Colonic mucosa (tissue), 4 donors: ENCODE measurements at places on chromosomes 2 and 18. TPM values are rescaled to one million over a fixed set of nuclear protein-coding genes. Genes with fewer than 3 reads are reported as not detected.

DNA sequence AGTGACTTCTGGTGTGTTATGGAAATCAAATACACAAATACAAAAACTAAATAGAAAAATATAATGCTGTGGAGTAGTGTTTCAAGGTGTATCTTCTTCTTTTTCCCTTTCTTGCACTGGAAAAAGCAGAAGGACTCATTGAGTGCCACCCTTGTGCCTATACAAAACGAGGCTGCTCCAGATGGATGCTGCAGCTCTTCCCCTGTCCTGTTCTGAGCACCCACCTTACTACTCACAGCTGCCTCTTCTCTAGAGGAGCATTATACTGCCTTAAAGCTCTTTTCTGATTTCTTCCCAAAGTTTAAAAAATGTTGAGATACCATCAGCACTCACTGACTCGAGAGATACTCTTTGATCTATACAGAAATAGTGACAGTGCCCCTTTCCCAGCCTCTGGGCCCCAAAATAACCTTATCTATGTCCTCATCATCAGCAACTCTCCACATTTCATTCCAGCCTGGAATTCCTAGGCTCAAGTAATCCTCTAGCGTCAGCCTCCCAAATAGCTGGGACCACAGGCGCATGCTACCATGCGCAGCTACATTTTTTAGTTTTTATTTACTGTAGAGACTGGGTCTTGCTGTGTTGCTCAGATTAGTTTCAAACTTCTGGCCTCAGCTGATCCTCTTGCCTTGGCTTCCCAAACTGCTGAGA, 1356.1 kb upstream of the NRXN1 start:
- H3K4me1 ChIP-seq: no peaks in the 10 kb centered on the region
- no peaks in the 10 kb centered on the region for H3K27me3 ChIP-seq
- no peak for DNase-seq
- H3K27ac ChIP-seq: no peak overlapping the region

DNA sequence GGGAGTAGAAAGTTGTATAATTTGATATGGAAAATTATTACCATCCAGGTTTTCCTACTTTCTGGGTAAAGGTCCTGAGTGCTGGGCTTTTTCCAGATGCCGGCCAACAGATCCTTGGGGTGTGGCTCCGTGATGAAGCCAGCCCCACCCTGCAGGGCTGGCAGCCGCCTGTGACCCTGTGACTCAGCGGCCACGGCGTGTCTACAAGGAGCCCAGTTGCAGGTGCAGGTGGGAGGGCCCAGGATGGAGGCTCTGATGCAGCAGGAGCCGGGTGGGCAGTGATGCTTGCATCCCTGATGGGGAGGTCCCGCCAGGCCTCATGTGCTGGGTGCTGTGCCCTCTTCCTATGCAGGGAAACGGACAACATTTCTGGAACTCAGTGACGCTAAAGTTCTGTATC, 96.0 kb upstream of the ALKAL2 start:
- peak; percentile 58 for DNase-seq
- no peak overlapping the region for H3K27ac ChIP-seq
- H3K4me1 ChIP-seq: no peaks in the 10 kb centered on the region
- no peak overlapping the region for H3K4me3 ChIP-seq

GRCh38 chr2:100142393-100142792, at the start of gene AFF3:
Gene AFF3 (minus strand): TSS chr2:100142590. CDS start chr2:100104454, 38,136 bp downstream.
- H3K4me3 ChIP-seq: no peak within 1 kb of the TSS
- no peak for DNase-seq
- no peaks in the 10 kb centered on the region for H3K4me1 ChIP-seq
- H3K27me3 ChIP-seq: no peaks in the 10 kb centered on the region

GRCh38 chr2:121338281-121338680, 53.3 kb upstream of the TFCP2L1 start:
- H3K36me3 ChIP-seq: no peaks in the 10 kb centered on the region
- no peak overlapping the region for H3K27ac ChIP-seq
- H3K27me3 ChIP-seq: no peaks in the 10 kb centered on the region
- DNase-seq: no peak
- peaks cover 4% of the 10 kb centered on the region for H3K4me1 ChIP-seq

DNA sequence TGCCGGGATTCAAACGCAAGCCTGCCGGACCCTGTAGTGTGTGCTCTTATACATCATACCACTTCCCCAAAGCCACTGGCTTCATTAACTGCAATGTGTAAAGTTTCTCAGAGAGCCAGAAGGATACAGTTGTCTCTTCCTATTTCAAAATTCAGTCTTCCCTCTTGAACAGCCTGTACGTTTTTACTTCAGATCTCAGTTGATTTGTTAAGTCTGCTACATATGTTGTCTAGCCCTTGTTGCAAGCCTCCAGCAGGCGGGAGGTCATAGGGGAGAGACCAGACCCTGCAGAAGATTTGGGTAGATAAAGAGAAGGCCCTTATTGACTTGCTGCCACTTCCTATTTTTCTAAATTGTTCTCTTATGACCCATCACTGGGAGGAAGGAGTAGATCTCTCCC, 56.2 kb downstream of the ARHGEF33 start:
- H3K36me3 ChIP-seq: no peaks in the 10 kb centered on the region
- no peaks in the 10 kb centered on the region for H3K4me1 ChIP-seq
- no peak overlapping the region for H3K27ac ChIP-seq
- H3K27me3 ChIP-seq: no peaks in the 10 kb centered on the region

DNA sequence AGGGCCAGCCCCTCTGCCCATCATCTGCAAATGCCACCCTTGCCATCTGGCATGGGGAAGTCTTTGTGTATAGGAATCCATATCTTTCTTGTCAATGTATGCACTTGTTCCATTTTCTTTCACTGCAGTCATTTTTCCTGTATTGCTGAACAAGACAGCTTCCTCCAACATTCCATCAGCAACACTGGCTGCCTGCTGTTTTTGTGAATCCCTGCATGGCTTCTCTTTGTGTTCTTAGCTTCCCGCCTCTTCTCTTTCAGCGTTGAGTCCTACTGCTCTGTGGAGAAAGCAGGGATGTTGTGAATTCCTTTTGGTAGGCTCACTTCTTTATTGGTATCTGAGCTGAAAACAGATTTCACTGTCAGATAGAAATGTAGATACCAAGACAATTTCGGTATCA, 150.0 kb downstream of the LPIN1 start:
- H3K4me3 ChIP-seq: no peak overlapping the region
- H3K4me1 ChIP-seq: no peaks in the 10 kb centered on the region
- no peaks in the 10 kb centered on the region for H3K36me3 ChIP-seq
- H3K27ac ChIP-seq: no peak overlapping the region
- H3K27me3 ChIP-seq: no peaks in the 10 kb centered on the region
- no peak for DNase-seq

DNA sequence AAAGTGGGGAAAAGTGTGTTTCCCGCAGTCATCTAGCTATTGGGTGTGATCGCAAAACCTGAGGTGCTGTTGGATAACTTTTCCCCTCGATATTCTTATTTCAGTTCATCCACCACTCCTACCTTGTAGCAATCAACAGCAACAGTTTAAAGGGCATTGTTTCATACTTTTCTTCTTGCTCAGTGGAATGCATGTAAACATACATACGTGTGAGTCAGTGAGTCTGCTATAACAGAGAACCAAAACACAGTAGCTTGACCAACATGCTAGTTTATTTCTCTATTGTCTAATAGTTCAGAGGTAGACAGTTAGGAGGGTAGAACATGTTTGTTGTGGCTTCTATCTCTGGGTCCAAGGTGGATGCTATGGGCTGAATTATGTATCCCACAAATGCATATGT, 77.6 kb upstream of the FOXI3 start:
- H3K4me3 ChIP-seq: no peak overlapping the region
- no peaks in the 10 kb centered on the region for H3K4me1 ChIP-seq

- no peaks in the 10 kb centered on the region for H3K36me3 ChIP-seq
- H3K27ac ChIP-seq: no peak overlapping the region
- no peak for DNase-seq
- no peaks in the 10 kb centered on the region for H3K27me3 ChIP-seq
- H3K4me3 ChIP-seq: no peak overlapping the region
These were observed 62.4 kb downstream of the TXNL1 start for GRCh38 chr18:56575819-56576663.

GRCh38 chr2:181566334-181567032, 90.4 kb downstream of the CERKL start:
- no peak overlapping the region for H3K4me3 ChIP-seq
- H3K27me3 ChIP-seq: no peaks in the 10 kb centered on the region
- no peaks in the 10 kb centered on the region for H3K4me1 ChIP-seq
- H3K27ac ChIP-seq: no peak overlapping the region
- no peaks in the 10 kb centered on the region for H3K36me3 ChIP-seq

DNA sequence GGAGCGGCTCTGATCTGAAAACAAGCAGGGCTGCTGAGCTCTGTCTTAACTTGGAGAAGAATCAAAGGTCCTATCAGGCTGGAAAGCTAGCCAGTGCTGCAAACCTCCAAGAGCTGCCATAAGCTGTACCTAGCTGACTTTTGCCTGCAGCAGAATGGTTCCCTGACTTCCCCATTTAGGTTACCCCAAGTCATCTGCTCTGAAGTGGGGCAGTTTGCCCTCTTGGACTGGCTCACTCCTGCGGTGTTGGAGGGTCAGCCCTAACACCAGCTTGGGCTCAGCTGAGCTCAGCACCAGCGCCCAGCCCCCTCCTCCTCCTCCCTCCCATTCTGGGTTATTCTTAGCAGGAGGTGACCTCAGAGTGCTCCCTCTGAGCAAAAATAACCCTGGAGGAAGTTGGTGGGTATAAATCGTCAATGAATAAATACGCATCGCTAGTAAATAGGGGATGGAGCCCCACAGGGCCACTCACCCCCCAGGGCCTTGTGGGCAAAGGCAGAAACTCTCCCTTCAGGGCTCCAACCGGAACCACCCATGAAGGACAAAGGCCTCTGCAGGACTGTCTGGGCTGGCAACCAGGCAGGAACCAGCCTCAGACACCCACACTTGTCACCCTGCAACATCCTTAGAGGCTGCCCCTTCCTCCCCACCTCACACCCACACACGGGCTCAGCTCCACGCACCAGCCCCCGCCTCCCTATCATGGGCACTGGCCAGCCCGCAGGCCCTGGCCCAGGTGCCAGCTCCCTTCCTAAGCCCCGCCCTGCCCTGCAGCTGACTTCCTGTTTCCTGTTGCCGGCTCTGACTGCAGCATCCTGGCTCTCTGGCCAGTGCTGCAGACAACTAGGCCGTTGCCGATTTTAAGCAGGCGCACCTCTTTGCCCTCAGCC, 46.9 kb downstream of the DNMT3A start:
- H3K4me3 ChIP-seq: no peak overlapping the region
- DNase-seq: peak; percentile 81
- H3K27ac ChIP-seq: peak overlapping the region; percentile 68
- H3K4me1 ChIP-seq: peaks cover 14% of the 10 kb centered on the region

DNA sequence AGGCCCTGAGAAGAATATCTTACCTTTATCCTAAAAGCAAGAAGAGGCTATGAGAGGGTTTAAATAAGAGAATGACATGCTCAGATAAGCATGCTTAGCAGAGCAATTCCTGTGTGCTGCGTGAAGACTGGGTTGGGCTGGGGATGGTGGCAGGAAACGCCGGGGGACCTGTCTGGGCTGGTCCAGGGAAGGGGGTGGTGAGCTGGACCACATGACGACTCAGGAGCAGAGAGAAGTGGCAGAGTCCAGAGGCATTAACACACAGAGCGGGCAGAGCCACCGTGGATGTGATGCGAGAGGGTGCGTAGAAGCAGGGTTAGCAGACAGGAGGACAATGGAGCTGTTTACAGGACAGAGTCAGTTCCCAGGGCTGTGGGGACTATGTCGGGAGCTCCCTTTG, 84.5 kb downstream of the ZBTB7C start:
- no peaks in the 10 kb centered on the region for H3K36me3 ChIP-seq
- H3K4me1 ChIP-seq: no peaks in the 10 kb centered on the region
- no peak for DNase-seq
- H3K4me3 ChIP-seq: no peak overlapping the region
- H3K27me3 ChIP-seq: no peaks in the 10 kb centered on the region
- no peak overlapping the region for H3K27ac ChIP-seq

- H3K27ac ChIP-seq: no peak overlapping the region
- H3K4me1 ChIP-seq: no peaks in the 10 kb centered on the region
- no peaks in the 10 kb centered on the region for H3K27me3 ChIP-seq
- DNase-seq: no peak
These were observed 25.7 kb downstream of the RAB10 start for GRCh38 chr2:26059542-26059941.

GRCh38 chr2:239289545-239289944, 111.3 kb downstream of the HDAC4 start:
- DNase-seq: no peak
- no peak overlapping the region for H3K4me3 ChIP-seq
- H3K36me3 ChIP-seq: no peaks in the 10 kb centered on the region
- peaks cover 18% of the 10 kb centered on the region for H3K4me1 ChIP-seq
- H3K27ac ChIP-seq: peak overlapping the region; percentile 31

- H3K4me3 ChIP-seq: no peak overlapping the region
- H3K4me1 ChIP-seq: peaks cover 27% of the 10 kb centered on the region
- no peaks in the 10 kb centered on the region for H3K36me3 ChIP-seq
These were observed 49.2 kb upstream of the LGALSL start for GRCh38 chr2:64404743-64405142.

DNA sequence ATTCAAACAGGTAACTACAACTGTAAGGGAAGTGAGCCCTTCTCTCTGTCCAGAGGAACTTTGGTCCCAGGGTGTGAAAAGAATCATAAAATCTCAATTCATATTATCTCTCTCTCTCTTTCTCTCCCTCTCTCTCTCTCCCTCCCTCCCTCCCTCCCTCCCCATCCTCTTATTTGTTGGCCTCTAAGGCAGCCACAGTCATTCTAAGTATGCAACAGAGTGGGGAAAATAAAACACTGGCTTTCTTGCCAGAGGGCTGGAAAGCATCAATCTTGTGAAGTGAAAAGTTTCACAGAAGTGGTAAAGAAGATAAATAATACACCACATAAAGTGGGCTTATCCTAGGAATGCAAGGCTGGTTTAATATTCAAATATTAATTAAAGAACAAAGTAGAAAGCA, 95.6 kb upstream of the KCNH7 start:
- DNase-seq: no peak
- H3K4me1 ChIP-seq: no peaks in the 10 kb centered on the region
- H3K27ac ChIP-seq: no peak overlapping the region
- no peak overlapping the region for H3K4me3 ChIP-seq
- H3K27me3 ChIP-seq: no peaks in the 10 kb centered on the region
- no peaks in the 10 kb centered on the region for H3K36me3 ChIP-seq

DNA sequence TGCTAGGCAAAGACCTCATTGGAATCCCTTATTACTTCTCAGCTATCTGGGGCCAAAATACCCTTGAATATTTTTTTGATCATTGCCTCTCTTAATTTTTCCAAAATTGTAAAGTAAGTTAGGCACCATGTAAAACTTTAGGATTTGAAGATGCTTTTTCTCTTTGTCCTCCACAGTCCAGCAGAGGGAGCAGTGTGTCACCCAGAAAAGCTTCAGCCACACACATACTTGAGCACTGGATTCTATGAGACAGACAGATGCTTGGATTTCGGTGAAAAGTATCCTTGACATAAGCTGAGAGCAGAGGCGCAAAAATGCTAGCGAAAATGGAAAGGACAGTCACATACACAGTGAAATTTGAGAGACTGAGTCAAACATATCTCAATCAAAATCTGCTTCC, 74.7 kb upstream of the KCNJ3 start:
- H3K27ac ChIP-seq: no peak overlapping the region
- no peaks in the 10 kb centered on the region for H3K36me3 ChIP-seq
- H3K27me3 ChIP-seq: no peaks in the 10 kb centered on the region
- H3K4me3 ChIP-seq: no peak overlapping the region

Gene PRSS56
- not detected for total RNA-seq

Gene CDH7
- total RNA-seq: 0.15 TPM

Gene NEUROD1
- 3.0 TPM for total RNA-seq

Gene METAP1D
- 3.3 TPM for total RNA-seq

Gene IL1RL1
- 2.1 TPM for total RNA-seq

Gene FAM124B
- total RNA-seq: 0.42 TPM

Gene STK25
- total RNA-seq: 144 TPM
